ENCODE measurements at places on chromosomes 6 and 20.

DNA sequence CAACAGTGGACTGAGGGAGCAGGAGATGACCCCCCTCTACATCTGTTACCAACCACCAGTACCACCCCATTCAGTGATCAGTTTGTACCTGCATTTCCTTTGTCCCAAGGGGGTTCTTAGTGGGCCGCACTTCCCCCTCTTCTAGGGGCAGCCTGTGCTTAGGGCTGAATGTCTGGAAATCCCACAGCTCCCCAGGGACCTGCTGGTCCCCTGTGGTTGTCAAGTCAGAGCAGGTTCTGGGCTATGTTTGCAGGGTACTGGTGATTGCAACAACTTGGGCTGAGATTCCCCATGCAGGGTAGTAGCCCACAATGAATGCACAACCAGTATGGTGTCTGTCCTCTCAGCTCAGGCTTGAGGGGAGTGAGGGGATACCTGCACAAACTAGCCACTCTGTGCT lies 39.7 kb upstream of the COL10A1 start:
- DNase-seq: no peak

GRCh38 chr20:8151372-8151771 lies 19.3 kb downstream of the PLCB1 start:
- no peak for DNase-seq

DNA sequence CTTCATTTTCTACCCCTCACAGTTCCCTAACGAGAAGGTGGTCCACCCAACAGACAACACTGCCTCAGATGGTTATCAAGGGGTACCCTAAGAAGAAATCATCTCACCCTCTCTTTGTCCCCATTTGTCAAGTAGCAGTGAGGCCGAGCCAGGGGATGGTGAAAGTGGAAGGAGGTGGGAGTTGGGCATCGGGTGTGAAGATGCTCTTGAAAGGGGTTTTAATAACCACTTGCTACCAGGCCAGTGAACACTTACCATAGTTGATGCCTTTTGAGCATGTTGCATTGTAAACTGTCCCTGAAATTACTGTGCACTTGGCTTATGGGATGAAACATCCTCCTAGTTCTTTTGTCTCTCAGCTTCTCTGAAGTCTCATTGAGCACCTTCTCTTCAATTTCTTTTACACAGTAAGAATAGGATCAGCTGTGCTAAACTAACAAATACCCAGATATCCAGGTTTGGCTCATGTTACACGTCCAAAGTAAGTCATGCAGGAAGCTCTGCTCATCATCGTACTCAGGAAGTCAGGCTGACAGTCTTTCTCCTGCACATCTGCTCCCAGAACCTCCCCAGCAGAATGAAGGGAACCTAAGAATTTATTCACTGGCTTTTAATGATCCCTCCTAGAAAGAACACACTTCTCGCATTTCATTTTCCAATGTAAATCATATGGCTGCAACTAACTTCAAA lies 13.3 kb downstream of the HLA-DPB1 start:
- no peak for DNase-seq

GRCh38 chr6:41967312-41968287 lies 26.0 kb upstream of the CCND3 start:
- DNase-seq: no peak

Data from T-cell (primary cell).